ENCODE measurements at places on chromosomes 7 and 10.

- no peak for DNase-seq
Measured at GRCh38 chr7:27143023-27143949, at the start of gene HOXA5. Gene HOXA5, minus strand, starts transcription at chr7:27143681. Its CDS starts 74 bp downstream, at chr7:27143607.

DNA sequence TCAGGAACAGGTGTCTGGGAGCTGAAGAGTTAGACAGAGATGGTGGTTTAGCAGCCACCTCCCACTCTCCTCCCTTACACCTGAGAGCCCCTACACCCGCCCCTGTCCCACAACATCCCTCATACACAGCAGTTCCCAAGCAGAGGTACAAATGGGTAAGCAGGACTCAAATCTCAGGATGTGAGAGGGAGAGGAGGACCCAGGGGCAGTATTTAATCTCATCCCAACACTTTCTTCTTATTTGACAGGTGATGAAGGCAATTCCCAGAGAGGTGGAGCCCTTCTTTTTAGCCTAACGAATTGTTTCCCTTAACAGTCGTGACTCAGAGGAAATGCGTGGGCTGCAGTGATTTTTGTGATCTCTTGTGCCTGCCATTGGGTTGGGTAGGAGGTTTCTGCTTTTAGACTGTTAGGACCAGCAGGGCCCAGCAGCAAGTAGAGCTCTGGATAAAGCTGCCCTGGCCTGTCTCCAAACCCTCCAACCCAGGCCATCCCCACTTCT, 191.3 kb downstream of the HECW1 start:
- DNase-seq, result no peak

- no peak for DNase-seq
Measured at GRCh38 chr10:18226336-18226735, 86.1 kb downstream of the CACNB2 start.

GRCh38 chr7:108824840-108825580, 255.3 kb downstream of the DNAJB9 start:
- DNase-seq, result no peak

DNA sequence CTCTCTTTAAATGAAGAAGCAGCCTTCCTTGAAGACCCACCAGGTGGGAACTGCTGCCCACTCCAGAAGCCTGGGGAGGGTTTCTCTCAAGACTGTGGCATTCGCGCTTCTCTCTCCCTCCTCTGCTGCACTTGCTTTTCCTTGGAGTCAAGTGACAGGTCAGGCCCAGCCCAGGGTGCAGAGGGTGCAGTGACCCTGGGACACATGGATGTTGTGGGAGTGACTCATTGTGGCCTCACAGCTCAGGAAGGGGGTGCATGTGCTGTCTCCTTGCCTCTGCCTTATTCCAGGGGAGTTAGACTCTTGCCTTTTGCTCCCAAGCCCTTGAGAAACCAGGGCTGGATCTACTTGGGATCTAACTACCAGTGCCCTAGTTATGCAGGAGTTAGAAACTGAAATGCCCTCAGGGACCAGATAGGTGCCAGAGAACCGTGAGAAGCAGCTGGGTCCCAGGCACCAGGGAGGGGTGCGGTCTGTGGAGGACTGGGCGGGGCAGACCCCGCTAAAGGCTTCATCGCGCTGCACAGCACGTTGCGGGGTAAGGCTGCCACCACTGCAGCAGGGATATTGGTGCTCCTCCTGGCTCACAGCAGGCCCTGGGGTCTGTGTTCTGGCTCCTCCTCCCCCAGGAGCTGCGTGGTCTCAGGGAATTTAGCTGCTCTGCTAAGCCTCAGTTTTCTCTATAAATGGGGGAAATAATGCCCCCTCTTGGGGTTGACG, 11.4 kb downstream of the FAM241B start:
- DNase-seq, result no peak

DNA sequence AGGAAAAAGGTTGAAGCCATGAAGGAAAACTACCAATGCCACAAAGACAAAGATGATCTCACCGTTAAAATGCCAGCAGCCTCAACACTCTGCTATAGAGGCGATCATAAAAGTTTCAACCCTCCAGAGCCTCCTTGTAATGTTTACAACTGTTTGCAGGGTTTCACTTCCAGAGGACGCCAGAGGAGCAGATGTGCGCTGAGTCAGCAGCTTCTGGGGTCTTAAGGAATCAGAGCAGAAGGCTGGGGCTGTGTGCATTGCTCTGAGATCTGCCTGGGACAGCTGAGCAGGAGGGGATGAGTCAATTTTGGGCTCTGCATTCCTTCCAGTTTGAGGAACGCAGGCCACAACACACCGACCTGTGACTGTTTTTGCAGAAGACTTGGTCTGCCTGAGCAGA, 98.3 kb downstream of the TMEM130 start:
- DNase-seq, result no peak

- DNase-seq, result no peak
Measured at GRCh38 chr10:110137142-110137545, 70.3 kb upstream of the MXI1 start.

GRCh38 chr10:86269332-86269731, 97.3 kb downstream of the GRID1 start:
- DNase-seq, result no peak

DNA sequence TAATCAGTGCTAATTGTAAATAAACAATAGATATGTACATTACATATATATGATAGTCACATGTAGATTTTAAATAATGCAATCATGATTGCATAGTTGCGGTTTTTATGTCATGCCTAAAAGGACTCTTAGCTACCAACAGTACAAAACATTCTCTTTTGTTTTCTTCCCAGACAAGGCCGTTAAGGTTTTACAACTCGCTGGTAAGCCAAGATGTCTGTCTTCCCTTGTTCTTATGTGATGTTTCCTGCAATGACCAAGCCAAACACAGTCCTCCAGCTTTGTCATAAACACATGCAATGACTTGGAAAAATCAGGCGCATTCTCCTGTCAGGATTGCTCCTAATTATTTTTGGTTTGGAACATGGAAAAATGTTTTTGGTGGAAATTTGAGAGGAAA, 192.3 kb upstream of the GLI3 start:
- no peak for DNase-seq

DNA sequence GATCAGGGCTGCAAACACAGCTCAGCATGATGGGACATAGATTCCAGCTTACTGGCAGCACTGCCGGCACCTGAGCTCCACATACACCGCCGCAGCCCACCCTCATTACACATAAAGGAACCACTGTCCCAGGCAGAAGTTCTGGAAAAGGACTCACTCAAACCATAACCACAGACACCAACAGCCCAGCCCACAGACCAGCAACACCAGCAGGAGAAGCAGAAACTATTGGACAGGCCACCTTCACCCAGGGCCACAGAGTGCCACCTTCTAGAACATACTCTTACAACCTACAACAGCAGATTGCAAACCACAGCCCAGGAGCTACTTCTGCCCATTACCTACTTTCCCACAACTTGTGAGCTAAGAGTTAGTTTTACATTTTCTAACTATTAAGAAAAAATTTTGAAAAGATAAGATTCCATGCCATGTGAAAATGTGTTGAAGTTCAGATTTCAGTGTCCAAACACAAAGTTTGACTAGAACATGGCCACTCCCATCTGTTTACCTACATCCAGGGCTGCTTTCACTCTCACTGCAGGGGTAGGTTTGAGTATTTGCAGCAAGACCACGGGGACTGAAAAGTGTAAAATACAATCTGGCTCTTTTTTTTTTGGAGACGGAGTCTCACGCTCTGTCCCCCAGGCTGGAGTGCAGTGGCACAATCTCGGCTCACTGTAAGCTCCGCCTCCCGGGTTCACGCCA, 153.0 kb downstream of the TNS3 start:
- DNase-seq, result no peak

- no peak for DNase-seq
Measured at GRCh38 chr10:82399850-82400249, 524.9 kb downstream of the NRG3 start.

DNA sequence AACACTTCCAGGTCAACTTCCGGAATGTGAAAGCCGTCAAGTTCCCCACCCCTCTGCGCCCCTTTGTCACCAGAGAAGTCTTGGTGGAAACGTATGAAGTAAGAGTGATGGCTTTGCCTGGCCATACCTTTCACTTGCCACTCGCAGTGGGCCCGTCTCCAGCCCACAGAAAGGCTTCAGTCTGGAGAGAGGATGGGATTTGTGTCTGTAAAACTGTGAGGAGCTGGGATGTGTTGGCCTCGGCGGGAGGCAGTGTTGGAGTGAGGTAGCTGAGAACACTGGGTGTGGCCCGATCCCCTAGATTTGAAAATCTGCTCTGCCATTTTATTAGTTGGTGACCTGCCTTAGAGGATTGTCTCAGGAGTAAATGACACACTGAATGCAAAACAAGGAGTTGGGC, 6.4 kb downstream of the ADCK2 start:
- DNase-seq, result no peak

GRCh38 chr7:135981958-135982646, 4.9 kb upstream of the MTPN start:
- no peak for DNase-seq

- no peak for DNase-seq
Measured at GRCh38 chr10:986137-986825, 2.0 kb upstream of the GTPBP4 start.

DNA sequence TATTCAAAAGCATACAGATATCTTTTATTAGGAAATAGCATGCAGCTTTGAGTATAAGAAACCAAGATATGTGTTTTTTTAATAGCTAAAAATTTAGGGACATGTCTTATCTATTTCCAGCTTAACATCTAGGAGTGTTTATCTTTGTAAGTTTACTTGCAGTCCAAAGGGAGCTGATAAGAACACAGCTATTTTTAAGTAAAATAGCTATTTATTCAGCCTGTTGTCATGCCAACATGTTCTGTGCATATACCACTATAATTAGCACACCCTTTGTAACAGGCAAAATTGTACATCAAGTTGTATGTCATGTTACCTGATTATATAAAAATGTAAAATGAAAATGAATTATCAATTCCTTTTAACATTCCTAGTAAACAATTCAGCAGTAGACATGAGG, 29.6 kb downstream of the FAM133B start:
- no peak for DNase-seq

DNA sequence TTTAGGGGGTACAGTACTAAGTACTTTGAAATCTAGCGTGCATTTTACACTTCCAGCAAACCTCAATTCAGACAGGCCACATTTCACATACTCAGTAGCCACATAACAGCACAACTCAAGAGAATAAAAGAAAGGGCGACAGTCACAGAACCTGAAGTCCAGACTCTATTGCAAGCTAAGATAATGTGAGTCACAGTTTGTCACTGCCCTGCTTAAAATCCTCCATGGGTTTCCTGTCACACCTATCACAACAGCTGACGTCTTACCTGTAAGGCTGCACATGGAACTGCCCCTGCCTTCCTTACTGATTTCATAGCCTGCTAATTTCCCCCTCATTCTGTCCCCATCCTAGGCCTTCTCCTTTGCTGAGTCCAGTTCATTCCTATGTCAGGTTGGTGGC, 16.1 kb upstream of the CDK14 start:
- DNase-seq, result no peak

DNA sequence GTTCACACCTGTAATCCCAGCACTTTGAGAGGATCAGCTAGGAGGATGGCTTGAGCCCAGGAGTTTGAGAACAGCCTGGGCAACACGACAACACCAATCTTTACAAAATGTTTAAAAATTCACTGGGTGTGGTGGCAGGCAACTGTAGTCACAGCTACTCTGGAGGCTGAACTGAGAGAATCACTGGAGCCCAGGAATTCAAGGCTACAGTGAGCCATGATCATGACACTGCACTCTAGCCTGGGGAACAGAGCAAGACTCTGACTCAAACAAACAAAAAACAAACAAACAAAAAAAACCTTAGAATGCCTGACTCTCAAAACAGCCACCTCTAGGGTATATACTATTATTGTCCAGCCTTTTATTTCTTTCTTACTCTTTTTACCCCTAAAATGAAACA, 56.5 kb upstream of the PAPSS2 start:
- DNase-seq, result no peak

GRCh38 chr7:100107890-100108289, 6.4 kb downstream of the AP4M1 start:
- no peak for DNase-seq

- DNase-seq, result no peak
Measured at GRCh38 chr7:101936611-101937231, 119.3 kb downstream of the CUX1 start.

DNA sequence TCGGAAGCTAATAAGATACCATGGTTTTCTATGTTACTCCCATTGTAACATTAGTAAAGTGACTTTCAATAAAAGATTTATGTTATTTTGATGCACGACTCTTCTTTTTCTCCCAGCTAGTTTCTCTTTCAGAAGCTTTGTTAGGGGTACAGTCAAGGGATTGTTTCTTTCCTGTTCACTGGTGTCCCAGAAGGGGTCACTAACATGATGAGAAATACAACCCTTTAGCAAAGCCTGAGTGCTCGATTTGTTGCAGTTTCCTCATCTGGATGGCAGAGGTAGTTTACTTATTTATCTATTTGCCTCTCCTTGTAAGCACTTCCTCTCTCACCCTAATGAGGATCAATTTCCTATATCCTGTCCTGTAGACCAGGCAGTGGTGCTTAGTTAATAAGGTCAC, 17.0 kb downstream of the SRI start:
- no peak for DNase-seq

GRCh38 chr10:69375307-69376151, 41.2 kb downstream of the TACR2 start:
- no peak for DNase-seq

- DNase-seq, result no peak
Measured at GRCh38 chr10:111211706-111212105, 134.9 kb downstream of the ADRA2A start.

DNA sequence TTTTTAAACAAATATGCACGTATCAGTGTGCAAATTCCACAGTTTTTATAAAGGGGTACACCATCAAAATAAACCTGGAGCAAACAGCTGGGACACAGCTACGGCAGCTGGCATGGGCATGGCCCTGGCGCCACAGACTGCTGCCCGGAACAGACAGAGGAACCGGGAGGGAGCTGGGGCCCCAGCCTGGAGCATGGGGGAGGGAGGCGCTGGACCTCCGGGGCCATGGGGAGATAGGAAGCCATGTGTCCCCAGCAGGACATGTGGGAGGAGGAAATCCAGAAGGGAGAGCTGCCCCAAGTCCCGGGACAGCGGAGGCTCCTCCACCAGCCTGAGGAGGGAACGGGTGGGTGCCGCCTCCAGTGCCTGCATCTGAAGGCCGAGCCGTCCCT, 180.1 kb downstream of the MAD1L1 start:
- DNase-seq, result no peak

- DNase-seq, result no peak
Measured at GRCh38 chr10:69938541-69938991, 114.1 kb upstream of the MACROH2A2 start.

DNA sequence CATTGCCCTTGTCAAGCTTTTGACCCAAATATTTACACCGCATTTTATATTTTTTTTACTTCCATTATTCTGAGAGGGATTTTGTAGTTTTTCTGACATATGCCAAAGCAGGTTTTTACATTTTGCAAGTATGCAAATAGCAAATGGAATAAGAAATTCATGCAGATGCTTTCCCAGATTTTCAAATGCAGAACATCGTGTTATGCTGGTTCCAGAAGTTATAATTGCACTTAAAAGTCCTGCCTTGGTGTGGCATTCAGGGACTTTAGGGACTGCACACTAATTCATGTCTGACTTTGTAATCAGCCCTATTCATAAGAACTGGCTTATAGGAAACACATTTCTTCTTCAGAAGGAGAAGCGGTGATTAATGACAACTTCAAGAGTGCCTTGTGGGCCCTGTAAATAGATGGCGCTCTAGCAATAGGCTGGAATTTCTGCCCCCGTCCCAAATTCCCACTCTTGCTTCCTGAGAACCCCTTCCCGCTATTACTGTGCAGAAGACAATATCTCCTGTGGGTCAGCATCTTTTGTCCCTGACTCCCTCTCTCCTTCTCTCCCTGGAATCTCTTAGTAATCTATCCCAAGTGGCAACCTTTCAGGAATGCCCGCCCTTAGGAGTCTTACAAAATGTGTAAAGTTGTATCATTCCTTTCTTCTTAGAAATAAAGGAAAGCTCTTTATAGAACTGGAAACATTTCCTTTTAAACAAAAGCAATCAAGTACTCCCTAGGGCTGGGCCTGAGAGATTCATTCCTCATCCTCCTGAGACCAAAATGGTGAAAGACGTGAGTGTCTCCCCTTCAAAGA, 264.0 kb downstream of the INHBA start:
- DNase-seq, result no peak

All from stimulated activated CD8-positive, alpha-beta memory T cell treated with anti-CD3 and anti-CD28 coated beads, Interleukin-15, amount 100 ng/mL, for 4 hours (primary cell).